ENCODE measurements at places on chromosomes 5 and 9.

- DNase-seq: no peak
Measured at GRCh38 chr9:5976674-5977397, 38.6 kb downstream of the RANBP6 start.

DNA sequence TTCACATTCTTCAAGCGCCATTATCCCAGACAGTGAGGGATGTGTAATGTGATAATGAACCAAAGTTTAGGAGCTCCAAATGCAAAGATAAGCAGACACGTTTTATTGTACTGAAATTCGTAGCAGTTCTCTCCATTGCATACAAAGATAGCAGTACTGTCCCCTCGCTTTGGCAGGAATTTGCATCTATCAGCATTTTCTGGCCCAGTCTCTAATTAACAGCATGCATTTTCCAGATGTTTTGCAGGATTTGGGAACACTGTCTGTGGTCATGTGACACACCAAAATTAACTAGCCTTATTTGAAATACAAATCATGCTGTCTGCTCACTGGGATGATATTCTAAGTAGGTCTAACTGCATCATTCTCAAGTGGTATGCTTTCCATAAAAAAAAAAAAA, 235.9 kb upstream of the TRPM3 start:
- no peak for DNase-seq

GRCh38 chr9:81031422-81032029, 657.8 kb downstream of the TLE1 start:
- DNase-seq: no peak

DNA sequence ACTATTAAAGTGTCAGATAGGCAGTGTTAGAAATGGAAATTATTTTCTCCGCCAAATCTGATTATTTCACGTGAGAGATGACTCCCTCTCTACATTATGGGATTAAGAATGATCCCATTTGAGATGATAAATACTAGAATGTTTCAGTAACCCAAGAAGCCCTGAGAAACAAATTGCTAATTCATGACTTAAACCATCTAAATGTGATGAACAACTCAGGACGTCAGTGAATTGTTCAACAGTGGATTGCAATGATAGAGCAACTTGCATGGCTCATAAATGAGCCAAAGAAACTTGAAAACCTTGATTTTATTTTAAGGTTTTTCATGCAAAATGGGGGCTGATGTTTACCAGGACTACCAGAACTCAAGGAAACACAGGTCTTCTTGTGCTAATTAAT, 350.5 kb upstream of the WWC1 start:
- no peak for DNase-seq

- peak; percentile 4 for DNase-seq
Measured at GRCh38 chr5:137563301-137563645, 64.1 kb upstream of the SPOCK1 start.

DNA sequence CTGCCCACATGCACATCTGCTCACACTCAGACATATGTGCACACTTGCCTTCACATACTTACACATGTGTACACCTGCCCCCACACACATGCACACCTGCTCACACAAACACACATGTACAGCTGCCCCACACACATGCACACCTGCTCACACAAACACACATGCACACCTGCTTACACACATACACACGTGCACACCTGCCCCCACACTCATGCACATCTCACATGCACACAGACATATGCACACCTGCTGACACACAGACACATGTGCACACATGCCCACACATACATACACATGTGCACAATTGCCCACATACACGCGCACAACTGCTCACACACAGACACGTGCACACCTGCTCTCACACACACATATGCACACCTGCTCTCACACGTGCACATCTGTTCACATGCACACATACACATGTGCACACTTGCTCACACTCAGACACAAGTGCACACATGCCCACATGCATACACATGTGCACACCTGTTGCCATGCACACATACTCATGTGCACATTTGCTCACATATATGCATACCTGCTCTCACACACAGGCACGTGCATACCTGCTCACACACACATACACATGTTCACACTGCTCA, 147.8 kb upstream of the FOXD4L5 start:
- DNase-seq: no peak

DNA sequence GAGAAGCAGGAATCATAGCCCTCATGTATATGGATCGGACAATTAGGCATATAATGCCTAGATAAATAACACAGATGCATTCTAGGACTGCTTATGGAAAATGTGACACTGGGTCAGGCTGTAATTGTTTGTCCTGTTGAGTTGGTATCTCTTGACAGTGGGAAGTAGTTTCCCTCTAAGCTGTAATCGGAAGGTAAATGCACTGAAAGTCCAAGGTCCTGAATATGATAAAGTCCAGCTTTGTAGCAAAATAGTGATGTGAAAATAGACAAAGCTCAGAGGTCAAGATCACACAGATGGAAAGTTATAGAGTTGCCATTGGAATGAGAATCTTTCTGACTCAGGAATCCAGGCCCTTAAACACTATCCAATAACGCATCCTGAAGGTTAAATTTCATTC, 214.2 kb downstream of the GABRB2 start:
- DNase-seq: no peak

Data from DMS79 (cell line).